Muscle of back (tissue), 13 donors: ENCODE measurements at places on chromosomes 2 and 18.
A peak's percentile ranks its signal among the peaks of the same experiment; 100 is the strongest.

GRCh38 chr2:4715065-4715464 lies 977.1 kb upstream of the SOX11 start:
- no peak for DNase-seq

GRCh38 chr18:31978616-31979015 lies 35.7 kb upstream of the TRAPPC8 start:
- DNase-seq, result no peak

DNA sequence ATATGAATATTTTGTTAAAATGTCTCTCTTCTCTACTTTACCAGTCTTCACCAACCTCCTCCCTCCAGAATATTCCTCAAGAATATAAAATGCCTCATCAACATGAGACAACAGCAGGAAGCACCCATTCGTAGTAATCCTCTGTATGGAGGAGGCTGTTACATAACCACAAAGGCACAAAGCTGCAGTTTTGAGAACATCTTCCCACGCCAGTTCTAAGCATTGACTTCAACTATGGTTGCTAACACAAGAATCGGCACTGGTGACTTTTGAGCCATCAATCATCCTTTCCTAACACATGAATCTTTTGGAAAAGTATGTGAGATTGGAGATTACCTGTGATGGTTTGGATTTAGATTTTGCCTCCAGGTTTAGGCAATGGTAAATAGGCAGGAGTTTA lies 54.9 kb upstream of the CYP1B1 start:
- no peak for DNase-seq

DNA sequence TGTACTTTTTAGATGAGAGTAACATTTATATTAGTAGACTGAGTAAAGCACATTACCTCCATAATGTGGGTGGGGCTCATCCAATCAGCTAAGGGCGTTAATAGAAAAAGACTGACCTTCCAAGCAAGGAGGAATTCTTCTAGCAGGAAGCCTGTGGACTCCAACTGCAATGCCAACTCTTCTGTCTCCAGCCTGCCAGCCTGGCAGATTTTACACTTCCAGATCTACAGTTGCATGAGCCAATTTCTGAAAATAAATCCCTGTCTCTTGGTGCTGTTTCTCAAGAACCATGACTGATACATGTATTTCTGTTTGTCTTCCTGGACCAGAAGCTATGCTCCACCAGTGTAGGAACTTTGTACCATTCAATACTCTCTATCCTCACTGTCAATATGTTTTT lies 69.0 kb upstream of the LMAN1 start:
- no peak for DNase-seq

DNA sequence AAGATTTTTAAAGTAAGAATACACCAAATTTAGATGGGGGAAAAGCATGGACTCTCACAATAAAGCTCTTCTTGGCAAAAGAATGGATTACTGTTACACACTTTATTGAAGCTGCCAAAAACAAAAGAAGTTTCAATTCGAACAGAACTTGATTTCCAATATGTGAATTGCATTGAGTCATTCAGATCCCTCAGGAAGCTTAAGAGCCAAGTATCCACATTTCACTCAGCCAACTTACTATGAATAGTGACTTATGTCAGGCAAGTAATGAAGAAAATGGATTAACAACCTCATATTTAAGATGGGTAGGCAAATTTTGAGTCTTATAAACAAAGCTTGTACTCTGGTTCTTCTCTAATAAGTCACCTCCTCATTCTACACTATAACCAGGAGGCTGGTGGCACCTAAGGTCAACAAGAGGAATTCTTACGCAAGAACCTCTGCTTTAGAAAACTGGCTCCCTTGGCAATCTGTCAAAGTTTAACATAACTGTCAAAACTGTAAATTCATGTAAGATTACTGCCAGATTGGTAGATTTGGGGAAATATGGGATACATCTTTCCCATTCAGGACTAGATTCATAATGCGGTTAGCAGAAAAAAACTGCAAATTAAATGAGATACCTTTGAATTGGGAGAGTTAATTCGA lies 6.0 kb downstream of the HADHA start:
- no peak for DNase-seq

GRCh38 chr2:112690853-112691401 lies 29.9 kb upstream of the NT5DC4 start:
- peak; percentile 43 for DNase-seq

DNA sequence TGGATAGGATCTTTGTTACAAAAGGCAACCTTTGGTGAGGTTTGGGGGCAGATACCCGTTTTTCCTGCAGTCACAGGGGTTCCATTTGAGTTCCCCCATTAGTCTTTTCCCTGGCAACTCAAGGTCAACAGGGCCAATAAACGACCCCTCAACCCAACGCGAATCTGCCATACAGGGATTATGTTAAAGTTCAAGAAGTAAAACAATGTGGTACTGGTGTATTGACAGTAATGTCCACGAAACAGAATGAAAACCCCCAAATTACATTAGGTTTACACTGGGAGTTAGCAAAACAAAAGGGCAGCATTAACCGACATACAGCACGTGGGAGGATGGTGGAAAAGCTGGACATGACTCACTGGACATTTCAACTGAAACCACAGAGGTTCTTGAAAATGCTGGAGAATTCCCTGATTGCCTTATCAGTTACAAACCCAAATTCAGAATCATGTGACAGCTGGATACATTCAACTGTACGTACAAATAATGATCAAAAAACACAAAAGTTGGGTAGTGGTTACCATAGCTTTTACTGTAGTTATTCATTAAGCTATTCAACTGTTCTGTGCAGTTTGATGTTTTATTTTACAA lies 4.9 kb upstream of the IMP4 start:
- no peak for DNase-seq

GRCh38 chr2:173221937-173222594 lies 132.6 kb upstream of the CDCA7 start:
- no peak for DNase-seq

GRCh38 chr2:227545990-227546389 lies 52.7 kb upstream of the SCYGR2 start:
- no peak for DNase-seq

DNA sequence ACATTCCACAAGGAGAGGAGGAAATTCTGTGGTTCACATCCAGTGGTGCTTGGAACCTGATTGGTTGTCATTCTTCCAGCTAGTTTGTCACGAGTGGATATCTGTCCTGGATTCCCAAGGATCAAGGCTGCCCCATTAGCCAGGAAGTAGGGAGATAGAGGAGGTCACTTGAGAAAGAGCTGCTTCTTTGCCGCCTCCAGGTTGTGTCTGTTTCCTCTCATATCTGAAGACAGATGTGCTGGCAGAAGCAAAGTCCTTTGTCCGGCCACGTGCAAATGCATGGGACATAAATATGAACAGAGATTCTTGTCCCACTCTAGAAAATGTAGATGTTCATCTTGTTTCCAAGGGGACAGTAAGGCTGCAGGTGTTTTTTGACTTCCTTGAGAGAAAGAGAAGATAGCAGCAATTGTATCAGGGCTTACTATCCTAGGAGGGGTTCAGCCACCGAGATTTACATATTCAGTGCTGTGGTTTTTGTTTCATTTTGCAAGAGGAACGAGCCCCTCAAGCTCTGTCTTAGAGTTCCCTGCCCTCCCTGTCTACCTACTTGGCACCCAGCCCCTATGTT lies 174.4 kb downstream of the RPIA start:
- DNase-seq, result no peak

GRCh38 chr18:42310956-42311355 lies 355.9 kb downstream of the PIK3C3 start:
- DNase-seq, result peak; percentile 22

DNA sequence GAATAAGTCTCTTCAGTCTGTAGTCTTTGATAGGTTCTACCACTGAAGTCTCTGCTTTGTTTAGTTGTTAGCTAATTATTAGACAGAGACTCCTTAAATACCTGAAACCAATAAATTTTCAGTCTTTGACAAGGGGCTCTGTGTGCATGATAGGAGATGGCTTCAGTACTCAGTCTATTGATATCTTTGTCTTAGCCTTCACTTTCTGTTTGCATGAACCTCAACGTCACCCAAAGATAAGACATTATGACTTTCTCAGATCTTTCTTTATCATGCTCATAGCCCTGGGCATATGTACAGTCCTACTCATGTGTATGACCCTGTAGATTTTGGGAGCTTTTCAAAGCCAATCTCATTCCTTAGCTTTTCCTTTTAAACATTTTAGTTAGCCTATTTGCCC lies 183.5 kb upstream of the GCFC2 start:
- no peak for DNase-seq

GRCh38 chr2:217107480-217107879 lies 247.6 kb upstream of the TNP1 start:
- DNase-seq, result no peak
